Left lung (tissue), 14 donors: ENCODE measurements at places on chromosomes 1 and 21. TPM values are rescaled to one million over a fixed set of nuclear protein-coding genes. Genes with fewer than 3 reads are reported as not detected.
A peak's percentile ranks its signal among the peaks of the same experiment; 100 is the strongest.

GRCh38 chr1:169874229-169874628 lies 19.5 kb downstream of the SCYL3 start:
- no peak for DNase-seq

- DNase-seq: no peak
Measured at GRCh38 chr1:247224822-247225221, 31.1 kb upstream of the VN1R5 start.

DNA sequence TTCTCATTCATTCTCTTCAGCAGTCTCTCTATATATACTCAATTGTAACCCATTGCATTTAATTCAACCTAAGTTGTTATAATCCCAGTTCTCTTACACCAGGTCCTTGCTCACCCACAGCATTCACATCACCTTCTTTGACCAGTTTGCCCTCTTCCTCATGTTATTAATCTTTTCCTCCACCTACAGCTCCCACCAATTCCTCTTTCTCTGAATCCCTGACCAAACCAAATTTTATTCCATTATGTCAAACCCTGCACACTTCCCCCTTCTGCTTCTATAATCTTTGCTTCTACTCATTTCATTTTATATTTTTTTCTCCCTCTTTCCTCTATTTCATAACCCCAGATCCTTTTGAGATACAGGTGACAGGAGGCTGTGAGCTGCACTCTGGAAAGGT lies 1.4 kb downstream of the CD1A start:
- no peak for DNase-seq

Gene NR1I3
- not detected for total RNA-seq

DNA sequence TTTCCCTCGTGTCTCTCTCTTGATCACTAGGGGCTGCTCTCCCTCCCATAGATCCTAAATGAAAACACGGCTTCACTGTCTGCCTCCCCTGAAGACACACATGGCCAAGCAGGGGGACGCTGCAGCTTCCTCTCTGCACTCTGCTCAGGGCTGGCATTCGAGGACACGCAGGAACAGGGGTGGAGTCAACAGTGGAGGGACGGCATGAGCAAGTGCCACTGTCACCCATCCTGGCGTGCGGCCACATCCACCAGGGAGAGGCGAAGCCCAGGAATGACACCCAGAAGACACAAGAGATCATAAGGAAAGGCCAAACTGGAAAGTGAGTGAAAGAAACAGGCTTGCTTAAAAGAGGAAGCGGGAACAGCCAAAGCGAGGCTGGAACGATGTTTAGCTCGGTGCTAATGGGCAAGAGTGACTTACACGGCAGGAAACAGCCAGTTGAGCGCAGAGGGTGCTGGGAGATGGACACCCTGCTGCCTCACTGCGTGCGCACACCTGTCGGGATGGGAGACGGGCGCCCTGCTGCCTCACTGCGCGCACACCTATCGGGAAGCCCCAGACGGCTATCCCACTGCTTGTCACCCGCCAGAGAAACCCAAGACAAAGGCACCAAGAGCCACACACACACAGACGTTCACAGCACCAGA lies 13.6 kb upstream of the C1QTNF12 start:
- DNase-seq: no peak

DNA sequence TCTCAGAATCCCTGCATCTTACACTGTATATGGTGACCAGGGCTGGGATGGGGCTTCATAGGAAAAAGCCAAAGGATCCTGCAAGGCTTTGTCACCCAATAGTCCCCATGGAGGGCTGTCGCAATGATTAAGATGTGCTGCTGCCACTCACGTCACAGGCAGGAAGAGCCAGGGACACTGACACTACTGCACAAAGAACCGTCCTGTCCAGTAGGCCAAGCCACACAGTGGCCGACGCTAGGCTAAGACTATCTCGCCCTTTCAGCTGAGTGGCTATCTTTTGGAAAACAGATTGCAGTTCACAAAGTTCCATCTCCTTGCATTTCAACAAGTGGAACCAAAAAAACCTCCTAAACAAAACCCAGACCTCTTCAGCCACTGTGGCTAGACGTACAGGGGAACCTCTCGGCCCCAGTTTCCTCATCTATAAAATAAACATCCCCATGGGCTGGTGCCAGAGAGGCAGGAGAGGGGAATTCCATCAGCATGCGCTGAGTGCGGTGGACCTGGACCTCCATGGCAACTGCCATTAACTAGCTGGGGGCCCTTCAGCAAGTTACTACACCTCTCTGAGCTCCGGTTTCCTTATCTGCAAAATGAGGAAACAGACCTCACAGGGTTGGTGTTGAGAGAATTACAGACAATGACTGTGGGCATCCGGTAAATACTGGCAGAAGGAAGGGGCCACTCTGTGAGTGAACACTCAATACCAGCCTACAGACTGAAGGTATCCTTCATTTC lies 8.7 kb downstream of the CAPZB start:
- peak; percentile 46 for DNase-seq
